Lung microvascular endothelial cell (primary cell): ENCODE measurements at places on chromosomes 6 and 20.

- DNase-seq = no peak
Observed at GRCh38 chr6:166583230-166583965, 3.1 kb downstream of the RAMACL start.

- peak; percentile 33 for DNase-seq
Observed at GRCh38 chr20:4689220-4689619, 32.5 kb upstream of the PRND start.

DNA sequence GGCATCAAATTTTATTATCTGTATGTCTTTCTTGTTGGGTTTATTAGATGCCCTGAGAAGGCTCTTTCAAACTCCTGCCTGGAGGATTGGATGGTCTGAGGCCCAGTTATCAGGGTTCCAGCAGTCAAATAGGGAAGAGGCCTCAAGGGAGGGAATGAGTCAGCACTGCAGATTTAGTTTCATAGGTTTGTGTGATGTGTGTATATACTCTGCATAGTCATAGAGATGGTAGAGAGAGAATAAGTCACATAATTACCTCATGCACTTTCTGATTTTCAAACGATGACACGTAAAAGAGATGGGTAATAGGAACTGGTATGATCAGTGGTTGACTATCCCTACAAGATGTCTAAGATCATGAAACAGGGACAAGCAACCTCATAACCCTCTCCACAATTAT lies 82.1 kb downstream of the ADAT2 start:
- DNase-seq = no peak

DNA sequence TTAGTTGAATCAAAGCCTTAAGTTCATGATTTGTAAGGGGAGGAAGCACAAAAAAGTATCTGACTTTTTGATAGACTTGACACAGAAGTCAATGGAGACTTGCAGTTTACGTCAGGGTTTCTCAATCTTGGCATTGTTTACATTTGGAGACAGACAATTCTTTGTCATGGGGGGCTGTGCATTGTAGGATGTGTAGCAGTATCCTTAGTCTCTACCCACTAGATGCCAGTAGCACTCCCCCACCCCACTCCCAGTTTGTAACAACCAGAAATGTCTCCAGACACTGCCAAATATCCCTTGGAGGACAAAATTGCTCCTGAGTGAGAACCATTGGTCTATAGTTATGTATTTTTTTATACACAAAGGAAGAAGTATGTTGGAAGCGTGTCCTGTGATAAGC lies 434.1 kb downstream of the RFPL4B start:
- peak; percentile 78 for DNase-seq

DNA sequence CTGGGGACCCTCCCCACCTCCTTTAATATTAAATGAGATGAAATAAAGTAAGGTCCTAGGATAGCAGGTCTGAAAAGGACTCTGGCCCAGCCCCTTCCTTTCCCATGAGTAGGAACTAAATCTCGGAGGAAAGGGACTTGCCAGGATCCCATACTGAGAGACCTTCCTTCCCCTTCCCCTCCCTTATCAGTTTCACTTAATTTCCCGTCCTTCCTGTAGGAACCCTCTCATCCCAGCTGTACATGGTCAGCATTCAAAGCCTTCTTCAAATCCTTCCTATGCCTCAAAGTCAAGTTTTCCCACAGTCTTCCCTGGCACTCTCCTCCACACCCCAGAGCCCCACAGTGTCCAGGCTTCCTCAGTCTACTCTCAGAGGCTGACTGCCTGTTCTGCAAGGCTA lies 71.3 kb upstream of the MYL9 start:
- peak; percentile 60 for DNase-seq

DNA sequence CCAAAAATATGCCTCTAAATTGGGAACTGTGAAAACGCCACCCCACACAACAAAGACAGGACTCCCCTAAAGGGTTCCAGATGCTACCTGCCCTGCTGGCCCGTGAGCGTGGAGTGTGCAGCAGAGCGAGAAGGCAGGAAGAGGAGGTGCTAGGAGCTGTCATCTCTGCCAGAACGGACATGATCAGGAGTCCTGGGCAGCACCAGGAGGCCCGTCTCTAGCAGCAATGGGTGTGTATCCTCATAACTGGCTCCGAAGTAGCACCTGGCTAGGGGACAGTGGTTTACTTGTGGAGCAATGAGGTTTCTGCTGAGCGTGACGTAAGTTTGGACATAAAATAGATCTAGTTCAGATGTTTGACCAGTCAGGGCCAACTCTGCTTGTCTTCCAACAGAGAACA lies 226.0 kb downstream of the CDH4 start:
- DNase-seq = no peak

GRCh38 chr6:14639983-14640599 lies 522.5 kb downstream of the CD83 start:
- no peak for DNase-seq

DNA sequence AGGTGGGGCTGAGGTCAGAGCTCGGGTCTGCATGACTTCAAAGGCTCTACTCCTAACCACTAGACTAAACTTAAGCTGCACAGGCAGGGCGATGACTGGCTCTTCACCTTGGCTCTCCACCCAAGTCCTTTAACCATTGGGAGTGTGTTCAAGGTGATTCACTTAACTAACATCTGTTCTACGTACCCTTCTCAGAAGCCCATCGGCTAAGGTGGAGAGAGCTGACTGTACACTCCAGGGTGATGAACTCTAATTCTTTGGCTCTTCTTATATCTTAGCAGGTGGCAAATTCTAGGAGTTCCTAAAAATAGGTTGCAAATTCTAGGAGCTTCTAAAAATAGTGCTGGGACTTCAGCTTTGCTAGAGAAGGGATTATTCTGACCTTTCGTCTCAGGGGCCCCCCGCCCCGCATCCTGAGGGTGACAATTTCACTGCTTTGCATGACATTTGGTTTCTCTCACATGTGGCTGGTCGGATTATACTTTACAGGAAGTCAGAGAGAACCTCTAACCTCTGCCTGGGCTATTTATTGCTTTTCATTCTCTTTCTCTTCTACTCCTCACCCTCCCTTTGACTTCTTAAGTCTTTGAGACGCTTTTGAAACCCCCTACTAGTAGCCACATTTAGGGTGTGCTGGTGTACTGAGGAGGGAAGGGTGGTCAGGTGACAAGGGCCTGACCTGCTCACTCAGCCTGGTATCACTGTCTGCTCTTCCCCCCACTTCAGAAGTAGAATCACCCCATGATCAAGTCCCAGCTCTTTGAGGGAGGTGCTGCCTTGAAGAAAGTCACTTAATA lies 55.5 kb downstream of the PRDM1 start:
- DNase-seq = no peak

DNA sequence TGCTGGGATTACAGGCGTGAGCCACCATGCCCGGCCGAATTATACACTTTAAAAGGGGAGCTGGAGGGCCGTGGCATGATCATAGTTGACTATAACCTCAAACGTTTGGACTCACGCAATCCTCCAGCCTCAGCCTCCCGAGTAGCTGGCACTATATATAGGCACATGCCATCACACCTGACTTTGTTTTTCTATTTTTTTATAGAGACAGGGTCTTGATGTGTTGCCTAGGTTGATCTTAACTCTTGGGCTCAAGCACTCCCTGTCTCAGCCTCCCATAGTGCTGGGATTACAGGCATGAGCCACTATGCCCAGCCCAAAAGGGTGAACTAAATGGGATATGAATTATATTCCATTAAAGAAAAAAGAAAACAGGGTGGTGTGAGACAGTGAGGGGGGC lies 7.8 kb downstream of the PTGIS start:
- DNase-seq = no peak

- DNase-seq = peak; percentile 59
Observed at GRCh38 chr6:144585217-144585814, 300.2 kb downstream of the UTRN start.

GRCh38 chr6:33312361-33313104 lies 1.3 kb downstream of the TAPBP start:
- peak; percentile 45 for DNase-seq
